ENCODE measurements at places on chromosomes 5 and 9. TPM values are rescaled to one million over a fixed set of nuclear protein-coding genes. Genes with fewer than 3 reads are reported as not detected.

Gene SPATA31D3
- not detected for polyA plus RNA-seq

Gene URM1
- 65.1 TPM for polyA plus RNA-seq

Gene CCDC152
- 37.8 TPM for polyA plus RNA-seq

- no peak for DNase-seq
These were observed 31.4 kb downstream of the FXN start for GRCh38 chr9:69066955-69067354.

DNA sequence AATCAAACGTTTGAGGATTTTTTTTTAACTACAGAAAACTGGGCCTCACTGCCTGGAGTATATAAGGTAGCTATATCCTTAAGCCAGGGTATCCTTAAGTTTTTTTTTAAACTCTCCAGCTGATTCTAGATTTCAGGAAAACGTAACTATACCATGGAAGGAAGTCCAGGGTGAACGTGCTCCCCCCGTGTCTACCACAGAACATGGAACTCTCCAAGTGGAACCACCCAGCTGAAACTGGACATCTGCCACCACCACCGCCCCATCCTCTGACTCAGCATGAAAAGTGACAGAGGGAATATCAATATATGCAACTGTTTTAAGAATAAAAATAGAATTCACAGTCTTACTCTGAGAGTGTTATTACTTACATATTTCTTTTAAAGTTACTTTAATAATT lies 61.3 kb downstream of the DROSHA start:
- no peak for DNase-seq

- no peak for DNase-seq
These were observed 141.6 kb downstream of the INSYN2B start for GRCh38 chr5:169838688-169839087.

DNA sequence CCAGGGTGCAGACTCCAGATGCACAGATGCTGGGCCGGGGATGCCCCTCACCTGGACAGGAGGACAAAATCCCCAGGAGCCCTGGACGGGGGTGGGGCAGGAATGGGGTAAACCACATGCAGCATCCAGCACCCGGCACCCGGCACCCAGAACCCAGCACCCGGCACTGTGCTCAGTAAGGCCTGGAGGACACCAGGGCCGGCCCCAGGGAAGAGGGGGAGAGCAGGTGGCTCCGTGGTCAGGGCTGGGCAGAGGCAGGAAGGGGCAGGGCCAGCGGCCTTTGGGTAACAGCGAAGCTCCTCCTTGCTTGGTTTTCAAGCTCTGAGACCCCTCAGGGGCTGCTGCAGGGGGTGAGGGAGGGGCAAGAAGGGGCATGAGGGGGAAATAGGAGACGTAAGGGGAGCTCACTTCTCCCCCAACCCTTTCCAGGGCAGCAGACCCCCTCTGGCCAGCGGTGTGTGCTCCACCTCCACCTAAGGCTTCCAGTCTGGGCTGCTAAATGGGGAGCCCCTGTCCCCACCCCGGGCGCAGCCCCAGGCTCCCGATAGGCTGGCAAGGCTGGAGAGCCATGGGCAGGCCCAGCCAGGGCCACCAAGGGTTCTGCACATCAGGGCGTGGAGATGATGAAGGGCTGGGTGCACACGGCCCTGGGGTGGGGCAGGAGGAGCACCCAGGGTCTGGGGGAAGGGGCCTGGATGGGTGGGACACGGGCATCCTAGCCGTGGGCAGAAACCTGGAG lies 17.8 kb upstream of the SLC6A19 start:
- DNase-seq, result peak; percentile 67

DNA sequence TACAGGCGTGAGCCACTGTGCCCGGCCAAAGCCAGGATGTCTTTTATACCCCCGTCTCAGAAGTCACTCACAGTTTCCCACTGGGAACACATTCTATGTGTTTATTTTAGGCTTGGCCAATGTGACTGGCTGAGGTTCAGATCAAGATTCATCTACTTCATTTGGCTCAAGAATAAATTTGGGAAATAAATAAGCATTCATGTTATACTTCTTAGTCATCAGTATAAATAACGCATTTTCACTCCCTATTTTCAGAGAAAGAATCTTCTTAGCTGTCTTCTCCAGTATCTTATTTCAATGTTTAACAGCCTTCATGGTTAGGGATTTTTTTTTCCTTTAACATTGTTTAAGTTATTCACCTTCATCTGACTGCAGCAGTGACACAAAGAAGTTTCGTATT lies 11.8 kb downstream of the S100Z start:
- no peak for DNase-seq

Gene FOXD4L4
- not detected for polyA plus RNA-seq

GRCh38 chr9:116491659-116492058 lies 195.4 kb upstream of the TRIM32 start:
- no peak for DNase-seq

DNA sequence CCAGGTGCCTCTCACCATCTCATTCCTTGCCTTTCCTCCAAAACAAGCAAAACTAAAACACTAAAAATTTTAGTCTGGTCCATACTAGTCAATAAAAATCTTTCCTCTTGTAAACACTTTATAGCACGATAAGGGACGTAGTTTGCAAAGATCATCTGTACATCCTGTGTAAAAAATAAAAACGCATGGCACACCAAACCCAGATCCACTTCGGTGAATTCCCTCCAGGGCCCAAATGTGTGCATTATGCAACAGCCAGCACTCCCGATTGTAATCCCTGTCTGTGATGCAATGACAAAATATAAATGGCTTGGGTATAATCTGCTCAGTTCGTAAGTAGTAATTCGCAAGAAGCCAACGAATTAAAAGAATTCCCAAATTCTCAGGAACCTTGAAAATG lies 1.4 kb downstream of the FAM169A start:
- DNase-seq, result no peak

DNA sequence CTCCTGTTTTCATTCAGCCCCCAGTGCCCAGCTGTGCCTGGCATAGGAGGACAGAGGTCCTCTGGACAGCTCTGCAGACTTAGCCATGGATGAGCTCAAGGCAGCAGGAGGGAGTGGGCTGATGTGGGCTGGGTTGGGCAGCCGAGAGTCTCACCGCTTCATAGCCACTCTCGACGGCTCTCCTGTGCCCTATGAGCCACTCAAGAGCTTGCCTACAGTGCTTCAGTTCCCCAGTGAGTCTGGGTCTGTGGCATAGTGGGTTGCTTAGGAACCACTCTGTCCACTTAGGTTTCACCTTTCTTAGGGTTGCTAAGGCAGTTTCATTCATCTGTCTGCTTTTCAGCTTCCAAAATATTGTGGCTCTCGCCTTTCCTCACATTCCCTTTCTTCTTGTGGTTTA lies 296.8 kb downstream of the ICE1 start:
- DNase-seq, result no peak

- DNase-seq, result no peak
These were observed 26.1 kb upstream of the RASA1 start for GRCh38 chr5:87241555-87241954.

- no peak for DNase-seq
These were observed 27.9 kb downstream of the LYRM7 start for GRCh38 chr5:131198625-131199024.

DNA sequence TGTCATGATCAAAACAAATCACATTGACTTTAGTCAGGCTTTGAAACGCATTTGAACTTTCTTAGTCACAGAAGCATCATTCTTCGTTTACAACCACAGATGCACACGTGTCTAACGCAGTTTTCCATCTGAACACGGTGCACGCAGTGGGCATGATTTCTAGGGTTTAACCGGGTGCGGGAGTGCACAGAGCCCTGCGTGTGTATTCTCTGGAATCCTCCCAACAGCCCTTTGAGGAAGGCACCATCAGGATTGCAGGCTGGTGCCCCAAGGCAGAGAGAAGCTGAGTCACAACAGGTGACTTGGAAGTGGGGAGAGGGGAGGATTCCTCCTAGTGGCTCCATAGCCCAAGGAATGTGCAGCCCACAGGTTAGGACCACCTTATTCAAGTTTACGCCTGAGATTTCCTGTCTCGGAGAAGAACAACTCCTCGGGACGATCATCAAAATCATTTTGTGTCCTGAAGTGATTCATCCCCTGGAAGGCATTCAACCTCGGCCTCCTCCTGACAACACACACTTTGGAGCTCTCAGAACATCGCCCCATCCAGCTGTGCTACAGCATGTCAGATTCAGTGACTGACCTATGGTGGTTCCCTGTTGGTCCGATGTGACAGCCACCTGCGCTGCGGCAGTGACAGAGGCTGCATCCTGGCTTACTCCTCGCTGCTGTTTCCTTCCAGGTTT lies 13.1 kb downstream of the ROPN1L start:
- no peak for DNase-seq

Gene TMEM252
- polyA plus RNA-seq, result 2.5 TPM

- no peak for DNase-seq
These were observed 175.9 kb upstream of the IZUMO3 start for GRCh38 chr9:24721621-24722020.

Gene PLPP7
- polyA plus RNA-seq, result 1.7 TPM

- DNase-seq, result peak; percentile 65
These were observed 483.4 kb downstream of the SPATA31A7 start for GRCh38 chr9:61673247-61673646.

- no peak for DNase-seq
These were observed 162.5 kb downstream of the HSPA4 start for GRCh38 chr5:133214153-133214820.

DNA sequence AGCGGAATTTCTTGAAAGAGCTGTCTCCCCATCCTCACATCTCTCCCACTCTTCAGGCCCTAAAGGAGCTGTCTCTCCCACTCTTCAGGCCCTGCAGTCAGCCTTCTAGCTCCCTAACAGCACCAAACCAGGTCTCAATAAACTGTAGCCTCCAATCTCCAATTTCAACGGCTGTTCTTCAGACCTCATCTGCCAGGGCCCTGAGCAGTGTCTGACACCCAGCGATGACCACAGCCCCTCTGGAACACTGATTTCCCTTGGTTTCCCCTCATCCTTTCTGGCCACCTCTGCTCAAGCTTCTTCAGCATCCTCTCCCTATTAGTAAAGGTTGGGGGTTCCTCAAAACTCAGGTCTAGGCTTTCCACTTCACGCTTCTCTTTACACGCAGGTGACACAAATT lies 1.6 kb upstream of the P4HA2 start:
- DNase-seq, result no peak

- DNase-seq, result no peak
These were observed 295.2 kb downstream of the ADGRV1 start for GRCh38 chr5:90853750-90854149.

Gene TMEM171
- not detected for polyA plus RNA-seq

GRCh38 chr5:143244000-143244736 lies 159.3 kb downstream of the NR3C1 start:
- DNase-seq, result no peak

DNA sequence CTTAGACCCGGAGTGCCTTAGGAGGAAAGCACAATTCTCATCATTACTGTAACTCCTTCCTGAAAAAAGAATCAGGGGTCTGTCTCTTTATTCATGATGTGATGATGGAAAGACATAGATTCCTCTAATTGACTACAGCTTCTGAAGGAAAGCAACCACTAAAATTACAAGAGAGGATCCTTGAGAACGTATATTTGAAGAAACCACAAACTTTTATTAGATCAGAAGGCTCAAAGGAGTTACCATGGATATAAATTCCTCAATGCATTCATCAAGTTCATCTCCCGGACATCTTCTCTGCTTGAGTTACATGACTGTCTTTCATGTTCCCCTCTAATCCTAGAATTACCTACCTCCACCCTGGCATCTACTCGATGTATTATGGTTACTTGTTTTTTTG lies 104.1 kb upstream of the PAPPA start:
- DNase-seq, result no peak

Gene SH3GL2
- 7.5 TPM for polyA plus RNA-seq

Gene FOXE1
- polyA plus RNA-seq, result not detected

Gene CDC37L1
- 15.7 TPM for polyA plus RNA-seq

DNA sequence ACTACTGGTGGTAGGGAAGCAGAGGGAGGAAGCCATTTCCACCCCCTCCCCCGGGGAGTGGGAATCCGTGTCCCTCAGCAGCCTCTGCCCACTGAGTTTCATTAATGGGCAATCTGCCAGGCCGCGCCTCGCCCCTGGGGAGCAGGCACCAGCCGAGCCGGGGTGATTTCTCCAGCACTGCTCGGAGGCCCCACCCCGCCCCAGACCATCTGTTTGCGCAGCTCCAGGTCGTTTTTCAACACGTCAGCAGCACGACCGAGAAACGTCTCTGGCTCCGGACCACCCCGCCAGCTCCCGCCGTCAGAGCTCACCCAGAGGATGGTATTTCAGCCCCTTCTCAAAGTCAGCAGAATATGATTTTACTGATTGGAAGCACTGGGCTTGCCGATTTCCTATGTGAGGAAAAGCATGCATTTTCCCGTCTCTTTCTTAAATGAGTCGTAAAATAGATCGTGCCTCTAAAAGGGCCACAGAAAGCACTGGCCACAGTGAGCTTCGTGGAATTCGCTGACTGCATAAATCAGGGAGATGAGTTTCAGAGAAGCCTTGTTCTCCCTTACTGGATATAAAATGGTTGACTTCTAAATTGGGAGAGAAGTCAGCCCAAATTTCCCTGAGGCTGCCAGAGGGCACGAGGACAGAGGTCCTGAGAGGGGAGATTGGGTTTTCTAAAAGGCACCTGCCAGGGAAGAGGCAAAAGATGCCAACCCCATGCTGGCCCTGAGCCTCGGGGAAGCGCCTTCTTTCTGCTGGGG lies 47.0 kb downstream of the OLFM1 start:
- DNase-seq, result no peak

Gene OR1J2
- not detected for polyA plus RNA-seq

DNA sequence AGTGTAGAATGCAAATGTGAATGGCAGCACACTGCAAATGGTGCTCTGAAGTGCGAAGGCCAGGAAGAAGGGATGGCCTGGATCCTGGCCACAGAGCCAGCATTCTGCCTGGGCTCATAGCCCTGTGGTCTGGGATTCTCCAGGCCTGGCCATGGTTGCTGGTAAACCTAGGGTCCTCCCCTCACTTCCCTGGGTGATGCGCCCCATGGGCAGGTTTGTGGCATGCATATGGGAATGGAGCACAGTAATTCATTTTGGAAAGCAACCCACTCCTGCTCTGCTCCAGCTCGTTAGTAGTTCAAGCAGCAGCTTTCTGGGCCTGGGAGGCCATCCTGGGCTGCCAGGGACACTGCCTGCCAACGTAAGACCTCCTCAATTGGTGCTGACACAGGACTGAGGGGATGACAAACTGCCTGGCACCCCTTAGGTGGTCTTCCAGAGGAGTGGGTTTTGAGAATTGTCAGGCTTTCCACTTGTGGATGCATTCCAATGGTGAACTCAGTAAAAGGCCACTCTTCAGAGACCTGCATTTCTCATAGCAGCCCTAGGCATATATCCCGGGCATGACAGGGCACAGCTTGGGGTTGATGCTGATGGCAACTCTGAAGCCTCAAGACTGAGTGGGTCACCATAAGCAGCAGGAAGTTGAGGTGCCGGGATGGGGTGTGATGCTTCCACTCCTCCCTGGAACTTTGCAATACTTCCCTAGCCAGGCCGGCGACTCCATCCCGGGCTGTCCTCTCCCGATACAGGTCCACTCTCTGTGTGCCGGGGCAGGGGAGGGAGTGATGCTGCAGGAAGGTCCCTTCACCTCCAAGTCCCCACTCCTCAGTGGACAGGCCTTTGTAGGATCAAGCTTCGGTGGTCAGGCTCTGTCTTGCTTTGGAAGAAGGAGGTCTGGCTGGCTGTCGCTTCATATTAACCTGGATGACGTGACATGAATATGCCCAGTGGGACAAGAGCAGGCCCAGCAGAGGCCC lies 1.2 kb upstream of the SLC25A48 start:
- DNase-seq, result no peak

Measured in left lung (tissue), 14 donors.